ENCODE measurements at places on chromosomes 16 and 17.

DNA sequence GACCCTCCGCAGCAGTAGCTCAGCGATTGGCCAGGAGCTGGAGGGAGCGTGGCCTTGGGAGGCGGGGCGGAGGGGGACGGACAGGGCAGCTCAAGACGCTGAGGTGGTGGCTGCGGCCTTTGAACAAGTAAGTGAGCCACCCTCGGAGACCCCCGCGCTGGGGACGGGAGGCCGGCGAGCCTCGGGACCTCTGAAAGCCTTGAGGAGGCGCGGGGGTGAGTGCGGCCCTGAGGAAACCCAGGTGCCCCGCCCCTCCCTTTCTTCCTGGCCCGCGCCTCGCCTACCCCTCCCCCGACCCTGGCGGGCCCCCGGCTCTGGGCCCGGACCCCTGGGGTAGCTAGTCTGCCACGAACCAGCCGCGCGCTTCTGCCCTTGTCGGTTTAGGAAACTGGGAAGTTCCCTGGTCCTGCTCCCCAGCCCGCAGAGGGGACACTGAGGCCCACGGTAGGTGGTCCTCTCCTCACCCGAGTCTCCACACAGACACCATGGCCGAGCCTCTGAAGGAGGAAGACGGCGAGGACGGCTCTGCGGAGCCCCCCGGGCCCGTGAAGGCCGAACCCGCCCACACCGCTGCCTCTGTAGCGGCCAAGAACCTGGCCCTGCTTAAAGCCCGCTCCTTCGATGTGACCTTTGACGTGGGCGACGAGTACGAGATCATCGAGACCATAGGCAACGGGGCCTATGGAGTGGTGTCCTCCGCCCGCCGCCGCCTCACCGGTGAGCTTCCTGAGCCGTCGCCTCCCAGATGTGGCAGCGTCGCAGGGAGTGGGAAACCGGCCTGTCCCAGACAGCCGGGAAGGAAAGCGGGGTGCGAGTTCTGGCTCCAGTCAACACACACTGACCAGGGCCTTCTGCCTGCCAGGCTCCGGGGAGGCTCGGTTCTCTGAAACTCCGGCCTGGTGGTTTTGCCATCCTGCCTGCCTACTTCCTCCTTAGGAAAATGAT lies at the start of gene MAPK7:
Gene MAPK7, plus strand, starts transcription at position 83 of the 945 bp plus-strand sequence. Its CDS starts 403 bp downstream, at position 486.
- no peak for DNase-seq

- no peak for DNase-seq
Measured at GRCh38 chr17:39170109-39170508, 4.1 kb upstream of the ARL5C start.

- DNase-seq = peak; percentile 29
Measured at GRCh38 chr16:8931859-8932258, 31.8 kb downstream of the USP7 start.

GRCh38 chr17:46908068-46908737 lies 14.8 kb upstream of the GOSR2 start:
- no peak for DNase-seq

- DNase-seq = no peak
Measured at GRCh38 chr17:70172449-70172848, 3.1 kb downstream of the KCNJ2 start.
